ENCODE measurements at places on chromosomes 16 and 17.
A peak's percentile ranks its signal among the peaks of the same experiment; 100 is the strongest.

DNA sequence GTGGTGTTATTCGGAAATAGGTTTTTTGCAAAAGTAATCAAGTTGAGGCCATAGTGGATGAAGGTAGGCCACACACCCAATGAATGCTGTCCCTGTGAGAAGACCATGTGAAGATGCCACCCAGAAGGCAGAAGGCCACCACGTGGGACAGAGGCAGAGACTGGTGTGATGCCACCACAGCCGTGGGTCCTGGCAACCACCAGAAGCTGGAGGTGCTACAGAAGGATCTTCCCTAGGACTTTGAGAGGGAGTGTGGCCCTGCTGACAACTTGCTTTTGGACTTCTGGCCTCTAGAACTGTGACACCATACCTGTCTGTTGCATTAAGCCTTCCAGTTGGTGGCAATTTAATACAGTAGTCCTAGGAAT, 49.3 kb downstream of the RMI2 start:
- no peak for DNase-seq

- DNase-seq: no peak
These were observed 113.3 kb downstream of the IRF8 start for GRCh38 chr16:86012221-86012620.

DNA sequence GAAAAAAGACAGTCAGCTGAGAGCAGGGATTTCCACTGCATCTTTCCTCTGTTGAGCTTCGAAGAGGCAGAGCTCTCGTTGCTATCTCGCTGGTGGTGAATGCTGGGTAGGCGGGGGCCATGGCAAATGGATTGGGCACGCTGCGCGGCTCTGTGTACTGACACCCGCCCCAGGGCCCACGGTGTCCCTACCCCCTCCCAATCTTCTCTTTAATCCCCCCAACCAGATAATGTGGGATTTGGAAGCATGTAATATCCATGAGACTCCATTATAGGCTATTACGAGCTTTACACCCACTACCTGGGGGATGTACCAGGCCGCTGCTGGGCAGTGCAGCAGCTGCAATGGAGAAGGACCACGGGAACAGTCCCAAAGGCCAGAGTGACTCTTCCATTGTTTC, 8.3 kb downstream of the PIPOX start:
- no peak for DNase-seq

DNA sequence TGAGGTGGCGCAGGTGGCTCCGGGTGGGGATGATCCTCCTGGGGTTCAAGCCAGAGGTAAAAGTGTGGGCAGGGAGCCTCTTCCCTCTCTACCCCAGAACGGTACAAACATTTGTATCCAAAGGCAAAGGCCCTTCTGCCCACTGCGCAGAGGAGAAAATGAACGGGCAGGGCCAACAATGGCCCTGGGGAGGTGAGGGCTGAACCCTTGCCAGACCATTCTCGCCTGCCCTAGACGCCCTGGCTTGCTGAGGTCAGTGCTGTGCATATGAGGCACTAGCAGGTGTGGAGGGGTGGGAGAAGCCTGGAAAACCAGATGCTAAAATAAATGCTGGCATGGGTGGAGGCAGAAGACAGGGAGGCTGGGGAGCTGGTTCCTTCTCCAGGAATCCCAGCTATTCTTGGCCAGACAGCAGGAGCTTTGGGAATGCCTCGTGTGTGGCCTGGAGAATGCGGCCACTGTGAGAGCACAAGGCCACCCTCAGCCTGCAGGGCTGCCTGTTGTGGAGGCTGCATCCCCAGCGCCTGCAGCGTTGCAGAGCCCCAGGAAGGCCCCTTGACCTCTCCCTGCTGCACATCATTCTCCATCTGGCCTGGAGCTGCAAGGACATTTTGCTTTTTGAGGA, 4.5 kb downstream of the C17orf50 start:
- no peak for DNase-seq

GRCh38 chr16:57757326-57757786, 21.8 kb downstream of the KATNB1 start:
- DNase-seq: peak; percentile 61

DNA sequence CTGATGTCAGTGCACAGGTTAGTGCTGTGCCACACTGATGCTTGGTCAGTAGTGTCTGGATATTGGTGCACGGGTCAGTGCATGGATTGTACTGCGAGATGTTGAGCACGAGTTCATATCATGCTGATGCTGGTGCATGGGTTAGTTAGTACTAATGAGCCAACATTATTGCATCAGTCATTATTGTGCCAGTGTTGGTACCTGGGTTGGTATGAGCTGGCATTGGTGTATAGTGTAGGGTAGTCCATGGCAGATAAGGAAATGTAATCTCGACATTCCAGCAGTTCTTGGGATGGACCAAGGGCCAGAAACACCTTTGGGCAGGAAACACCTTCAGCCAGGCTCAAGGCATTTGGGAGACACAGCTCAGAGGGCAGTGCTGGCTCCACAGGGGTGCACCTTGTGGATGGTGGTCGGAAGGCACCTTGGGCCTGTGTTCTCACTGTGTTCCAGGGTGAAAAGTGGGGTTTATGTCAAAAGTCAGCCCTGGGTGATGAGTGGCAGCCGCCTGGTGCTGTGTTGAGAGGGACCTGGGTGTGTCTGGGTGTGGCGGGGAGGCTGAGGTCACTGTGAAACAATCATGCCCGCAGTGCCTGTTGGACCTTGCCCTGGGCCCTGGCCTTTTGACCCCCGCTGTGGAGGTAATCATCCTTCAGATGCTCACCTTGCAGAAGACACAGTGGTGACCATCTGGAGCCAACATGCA, 100.7 kb upstream of the ZNF469 start:
- DNase-seq: no peak

- DNase-seq: peak; percentile 80
These were observed 21.5 kb downstream of the HSD17B2 start for GRCh38 chr16:82056550-82056896.

GRCh38 chr16:22264786-22265185, 32.4 kb upstream of the POLR3E start:
- no peak for DNase-seq

GRCh38 chr16:87657621-87658192, 55.4 kb downstream of the JPH3 start:
- peak; percentile 26 for DNase-seq

Data from bronchial epithelial cell (primary cell).